ENCODE measurements at places on chromosomes 16 and 17.

DNA sequence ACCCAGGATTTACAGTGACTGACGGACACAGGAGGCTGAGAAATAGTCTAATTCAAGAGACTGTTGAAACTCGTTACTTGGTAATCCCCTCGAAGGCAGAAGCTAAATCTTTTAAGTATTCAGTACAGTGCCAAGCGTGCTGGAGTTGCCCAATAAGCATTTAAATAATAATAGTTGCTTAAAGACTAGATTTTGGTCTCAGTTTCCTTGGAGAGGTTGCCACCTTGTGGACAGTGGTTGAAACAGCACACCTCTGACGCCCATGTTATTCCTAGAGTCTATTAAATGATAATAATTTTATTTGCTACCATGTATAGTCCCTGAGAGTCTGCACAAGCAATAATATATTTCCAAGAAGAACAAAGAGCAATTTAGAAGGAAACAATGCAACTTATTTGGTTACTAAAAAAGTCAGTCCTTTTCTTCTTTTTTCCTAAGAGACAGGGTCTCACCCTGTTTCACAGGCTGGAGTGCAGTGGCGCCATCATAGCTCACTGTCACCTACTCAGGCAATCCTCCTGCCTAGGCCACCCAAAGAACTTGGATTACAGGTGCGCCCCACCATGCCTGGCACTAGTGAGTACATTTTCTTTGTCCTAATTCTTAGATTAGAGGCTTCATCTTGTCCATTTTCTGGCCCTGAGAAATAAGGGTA is 138.0 kb upstream of the NUDT7 start:
- peak; percentile 59 for DNase-seq

DNA sequence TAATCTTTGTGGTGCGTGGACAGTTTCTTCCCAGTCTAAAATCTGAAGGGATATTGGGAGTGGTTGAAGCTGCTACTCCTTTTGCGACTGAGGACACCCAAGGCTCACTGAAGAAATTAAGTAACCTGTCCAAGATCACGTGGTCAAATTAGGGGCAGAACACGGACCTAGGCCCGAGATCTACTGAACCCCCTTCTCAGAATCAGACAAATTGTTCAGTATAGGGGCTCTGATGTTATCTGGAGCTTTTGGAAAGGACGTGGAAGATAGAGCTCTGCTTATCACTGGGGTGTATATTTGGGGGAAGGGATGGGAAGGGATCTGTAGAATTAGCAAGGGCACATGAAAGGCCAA is 857 bp downstream of the TANGO6 start:
- DNase-seq: no peak

DNA sequence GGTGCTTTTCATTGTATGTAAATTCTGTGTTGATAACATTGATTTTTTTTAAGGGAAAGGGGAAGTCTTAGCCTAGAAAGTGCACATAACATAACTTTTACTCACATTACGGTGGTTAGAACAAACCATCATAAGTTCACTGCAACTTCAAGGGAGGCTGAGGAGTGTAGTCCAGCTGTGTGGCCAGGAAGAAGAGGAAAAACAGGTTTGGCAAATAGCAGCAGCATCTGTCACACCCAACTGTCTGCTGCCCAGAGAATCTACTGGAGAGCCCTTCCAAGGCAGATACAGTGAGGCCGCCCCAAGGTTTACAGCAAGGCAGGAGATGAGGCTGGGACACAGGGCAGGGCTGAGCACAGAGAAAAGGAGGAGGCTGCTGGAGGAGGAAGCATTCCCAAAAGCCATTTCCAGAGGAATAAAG is 60.6 kb downstream of the AIPL1 start:
- no peak for DNase-seq

DNA sequence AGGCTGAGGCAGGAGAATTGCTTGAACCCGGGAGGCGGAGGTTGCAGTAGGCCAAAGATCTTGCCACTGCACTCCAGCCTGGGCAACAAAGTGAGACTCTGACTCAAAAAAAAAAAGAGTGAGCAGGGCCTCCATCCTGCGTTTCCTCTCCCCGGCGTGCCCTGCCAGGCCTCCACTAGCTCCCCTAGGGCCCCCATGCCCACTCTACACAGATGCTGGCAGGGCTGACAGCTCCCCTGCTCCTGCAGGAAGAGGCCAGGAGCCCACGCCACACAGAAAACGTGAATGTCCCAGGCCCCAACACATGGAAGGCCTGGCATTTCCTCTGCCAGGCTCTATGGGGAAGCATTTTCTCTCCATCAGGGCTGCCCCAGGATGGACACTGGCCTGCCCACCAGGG is 109.4 kb downstream of the AMFR start:
- no peak for DNase-seq

DNA sequence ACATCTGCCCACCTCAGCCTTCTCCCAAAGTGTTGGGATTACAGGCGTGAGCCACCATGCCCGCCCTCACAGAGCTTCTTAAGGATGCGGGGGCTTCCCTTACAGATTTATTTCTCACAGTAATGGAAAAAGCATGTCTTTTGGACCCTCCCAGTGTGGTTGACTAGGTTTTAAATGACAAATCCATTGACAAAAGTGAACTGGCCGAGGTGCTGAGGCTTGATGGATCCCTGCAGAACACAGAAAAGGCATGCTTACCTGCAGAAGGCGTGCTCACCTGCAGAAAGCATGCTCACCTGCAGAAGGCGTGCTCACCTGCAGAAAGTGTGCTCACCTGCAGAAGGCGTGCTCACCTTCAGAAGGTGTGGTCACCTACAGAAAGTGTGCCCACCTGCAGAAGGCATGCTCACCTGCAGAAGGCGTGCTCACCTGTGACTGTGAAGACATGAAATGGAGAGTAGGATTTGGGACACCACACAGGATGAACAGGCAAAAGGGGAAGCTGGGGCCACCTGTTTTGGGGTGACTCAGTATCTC is 15.1 kb upstream of the BBS2 start:
- no peak for DNase-seq
